IPS-NIHi11 (cell line): ENCODE measurements at places on chromosomes 4 and X.

DNA sequence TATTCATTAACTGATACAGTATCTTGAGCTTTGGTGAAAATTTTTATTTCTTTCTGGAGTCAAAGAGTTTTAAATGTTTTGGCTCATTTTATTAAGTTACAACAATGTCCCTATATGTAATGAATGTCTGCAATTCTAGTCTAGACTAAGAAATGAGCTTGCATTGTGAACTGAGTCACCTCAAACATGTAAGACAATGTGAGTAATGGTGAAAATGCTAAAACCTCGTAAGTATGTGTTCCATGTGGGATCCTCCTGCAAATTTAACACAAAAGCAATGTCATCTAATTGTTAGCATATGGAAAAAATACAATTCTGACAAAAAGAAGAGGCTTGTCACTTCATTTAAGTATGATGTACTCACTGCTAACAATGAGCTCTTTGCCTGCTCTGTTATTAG, 480.5 kb upstream of the FSTL5 start:
- no peak for DNase-seq

DNA sequence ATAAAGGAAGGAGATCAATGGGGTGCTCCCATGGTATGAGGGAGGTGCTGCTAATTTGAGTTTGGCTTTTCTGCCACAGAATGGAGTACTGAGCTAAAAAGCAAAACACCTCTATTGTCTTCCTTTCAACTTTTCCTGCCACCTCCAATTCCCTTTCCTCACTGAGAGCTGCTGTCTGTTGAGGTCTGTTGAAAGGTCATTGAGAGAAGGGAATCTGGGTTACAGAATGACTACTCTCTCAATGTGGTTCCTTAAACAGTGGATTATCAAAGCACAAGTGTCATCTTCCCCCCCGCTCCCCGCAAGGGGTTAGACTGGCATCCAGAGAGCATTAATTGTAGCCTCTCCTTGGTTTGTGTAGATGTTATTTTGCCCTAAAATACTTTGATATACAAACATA, 10.7 kb downstream of the USP9X start:
- no peak for DNase-seq

DNA sequence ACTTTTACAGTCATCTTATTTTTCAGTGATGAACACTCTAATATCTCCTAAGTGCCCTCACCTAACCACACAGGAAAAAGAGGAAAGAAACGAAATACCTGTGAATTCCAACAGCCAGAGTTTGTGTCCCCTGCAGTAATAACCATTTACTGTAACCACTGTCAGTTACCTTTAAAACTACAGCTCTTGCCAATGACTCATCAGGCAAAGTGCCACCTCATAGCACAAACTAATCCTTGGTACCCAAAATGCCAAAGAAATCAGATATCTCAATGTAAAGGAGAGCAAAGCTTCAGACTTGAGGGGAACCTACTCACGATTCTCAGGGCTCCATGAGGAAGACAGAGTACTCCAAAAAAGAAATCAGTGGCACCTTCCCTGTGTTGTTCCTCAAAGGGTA, 146.5 kb downstream of the NDST3 start:
- no peak for DNase-seq

DNA sequence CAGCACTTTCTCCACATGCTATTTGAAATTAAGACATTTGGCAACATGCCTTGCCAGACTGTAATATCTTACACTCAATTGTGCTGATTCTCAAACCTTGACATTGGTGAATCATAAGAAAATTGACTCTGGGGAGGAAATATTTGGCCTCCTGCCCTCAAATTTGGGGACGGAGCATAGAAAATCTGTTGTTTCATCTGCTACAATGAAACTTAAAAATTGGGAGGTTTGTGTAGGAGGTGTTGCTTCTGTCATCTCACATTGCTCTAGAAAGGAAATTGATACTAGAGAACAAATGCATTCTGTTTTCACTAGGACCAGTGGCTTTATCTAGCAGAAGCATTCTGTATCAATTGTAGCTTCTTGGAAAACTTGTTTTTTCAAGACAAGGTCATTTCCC, 5.3 kb downstream of the OCRL start:
- DNase-seq = no peak

- peak; percentile 69 for DNase-seq
Measured at GRCh38 chr4:140359562-140360427, 13.7 kb upstream of the SCOC start.

DNA sequence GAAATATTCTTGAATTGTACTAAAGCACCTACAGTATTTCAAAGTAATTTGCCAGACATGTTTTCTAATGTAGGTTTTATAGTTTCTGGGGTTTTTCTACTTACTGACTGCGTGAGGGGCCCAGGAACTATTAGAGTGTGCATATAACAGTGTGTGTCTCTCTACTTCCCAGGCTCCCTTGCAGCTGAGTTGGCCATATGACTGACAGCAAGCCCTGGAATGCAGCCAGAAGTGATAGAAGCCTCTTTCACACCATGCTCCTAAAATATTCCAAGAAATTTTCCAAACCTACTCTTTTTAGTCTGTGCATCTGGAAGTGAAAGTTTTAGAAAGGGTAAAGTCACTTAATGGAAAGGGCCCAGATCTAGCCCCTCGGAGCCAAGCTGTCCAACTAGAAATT, 96.7 kb upstream of the SLC7A11 start:
- DNase-seq = no peak

DNA sequence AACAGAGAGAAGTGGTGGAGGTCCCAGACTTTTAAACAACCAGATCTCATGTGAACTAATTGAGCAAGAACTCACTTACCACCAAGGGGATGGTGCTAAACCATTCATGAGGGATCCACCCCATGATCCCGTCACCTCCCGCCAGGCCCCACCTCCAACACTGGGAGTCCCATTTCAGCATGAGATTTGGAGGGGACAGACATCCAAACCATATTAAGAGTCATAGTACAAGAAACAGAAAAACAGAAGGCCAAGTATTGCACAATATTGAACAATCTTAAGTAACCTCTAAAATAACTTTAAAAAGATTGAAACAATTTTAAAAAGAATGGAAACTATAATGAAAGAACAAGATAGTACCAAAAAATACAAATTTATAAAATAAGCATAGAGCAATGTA, 110.0 kb downstream of the CBR4 start:
- no peak for DNase-seq

DNA sequence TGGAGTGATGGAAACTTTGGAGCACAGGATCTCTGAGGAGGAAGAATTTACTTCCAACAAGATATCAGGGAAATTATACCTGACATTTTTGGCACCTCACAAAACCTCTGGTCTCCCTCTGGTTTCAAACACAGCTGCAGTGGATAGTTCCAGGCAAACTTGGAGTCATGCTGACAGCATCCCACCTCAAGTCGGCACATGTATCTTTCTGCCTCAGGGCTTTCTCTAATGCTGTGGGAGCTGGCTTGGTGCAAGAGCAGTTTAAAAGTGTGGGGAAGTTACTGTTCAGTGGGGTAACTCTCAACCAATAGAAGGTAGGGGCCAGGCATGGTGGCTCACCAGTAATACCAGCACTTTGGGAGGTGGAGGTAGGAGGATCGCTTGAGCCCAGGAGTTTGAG, 207.1 kb upstream of the NHS start:
- no peak for DNase-seq

DNA sequence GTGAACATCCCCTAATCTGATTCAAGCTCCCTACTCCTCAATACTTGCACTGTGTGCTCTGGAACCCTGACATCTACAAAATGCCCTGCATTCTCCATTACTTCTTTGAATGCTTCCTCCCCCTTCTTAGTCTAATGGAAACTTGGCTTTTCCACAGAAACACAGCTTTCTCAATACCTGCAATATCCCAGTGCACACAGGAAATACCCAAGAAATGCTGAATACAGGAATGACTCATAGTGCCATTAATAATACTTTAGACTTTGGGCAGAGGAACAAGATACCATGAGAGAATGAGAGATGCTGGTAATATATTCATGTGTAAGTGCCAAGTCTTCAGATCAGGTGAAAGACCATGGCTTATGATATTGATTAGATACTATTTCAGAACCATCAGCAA, 5.6 kb downstream of the QRFPR start:
- no peak for DNase-seq

- no peak for DNase-seq
Measured at GRCh38 chr4:155950461-155950860, 3.2 kb downstream of the CTSO start.

DNA sequence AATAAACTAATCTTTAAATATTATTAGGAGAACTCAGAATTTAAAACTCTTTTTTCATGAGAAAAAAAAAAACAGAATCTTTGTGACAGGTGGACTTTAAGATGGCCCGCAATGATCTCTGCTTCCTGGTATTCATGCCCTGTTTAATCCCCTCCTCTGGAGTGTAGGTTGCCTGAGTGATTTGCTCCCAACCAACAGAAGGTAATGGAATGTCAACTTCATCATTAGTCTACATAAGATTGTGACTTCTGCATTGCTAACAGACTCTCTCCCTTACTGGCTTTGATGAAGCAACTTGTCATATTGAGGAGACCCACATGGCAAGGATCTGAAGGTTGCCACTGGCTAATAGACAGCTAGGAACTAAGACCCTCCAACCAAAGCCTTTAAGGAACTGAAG, 88.8 kb downstream of the CORIN start:
- no peak for DNase-seq

DNA sequence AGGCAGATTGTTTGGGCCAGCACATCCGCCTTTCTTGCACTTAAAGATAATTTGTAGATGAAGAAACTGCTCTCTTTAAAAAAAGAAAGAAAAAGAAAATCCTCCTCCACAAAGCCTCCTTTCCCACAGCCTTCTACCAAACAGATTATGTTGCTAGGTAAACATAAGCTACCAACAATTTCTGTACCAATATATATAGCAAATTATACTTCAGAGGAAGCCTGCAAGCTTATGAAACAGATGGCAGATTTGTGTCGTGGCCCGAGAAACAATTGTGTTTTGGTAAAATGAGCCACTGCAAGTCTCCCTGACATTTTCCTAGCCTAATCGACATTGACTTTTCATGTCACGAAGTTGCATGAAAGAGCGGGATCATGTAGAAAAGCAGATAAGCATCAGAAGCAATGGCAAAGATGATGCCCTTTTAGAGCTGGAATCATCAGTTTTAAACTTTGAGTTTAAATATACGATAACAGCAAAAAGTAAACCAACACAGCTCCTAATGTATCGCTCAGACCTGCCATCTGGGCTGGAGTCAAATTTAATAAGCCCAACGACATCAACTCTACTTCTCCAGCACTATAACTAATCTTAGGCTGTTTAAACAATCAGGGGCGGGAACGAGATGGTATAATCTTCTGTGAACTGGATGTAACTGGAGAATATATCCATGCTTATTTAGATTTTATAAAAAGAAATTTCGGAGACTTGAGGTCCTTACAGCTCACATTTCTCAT, 94.9 kb upstream of the PLAC1 start:
- no peak for DNase-seq
